H4 (cell line): ENCODE measurements at places on chromosomes 1 and 21.

GRCh38 chr1:64039390-64039926 lies 164.0 kb upstream of the UBE2U start:
- DNase-seq = peak; percentile 97

GRCh38 chr1:44543064-44543744 lies 131.1 kb downstream of the TMEM53 start:
- no peak for DNase-seq

DNA sequence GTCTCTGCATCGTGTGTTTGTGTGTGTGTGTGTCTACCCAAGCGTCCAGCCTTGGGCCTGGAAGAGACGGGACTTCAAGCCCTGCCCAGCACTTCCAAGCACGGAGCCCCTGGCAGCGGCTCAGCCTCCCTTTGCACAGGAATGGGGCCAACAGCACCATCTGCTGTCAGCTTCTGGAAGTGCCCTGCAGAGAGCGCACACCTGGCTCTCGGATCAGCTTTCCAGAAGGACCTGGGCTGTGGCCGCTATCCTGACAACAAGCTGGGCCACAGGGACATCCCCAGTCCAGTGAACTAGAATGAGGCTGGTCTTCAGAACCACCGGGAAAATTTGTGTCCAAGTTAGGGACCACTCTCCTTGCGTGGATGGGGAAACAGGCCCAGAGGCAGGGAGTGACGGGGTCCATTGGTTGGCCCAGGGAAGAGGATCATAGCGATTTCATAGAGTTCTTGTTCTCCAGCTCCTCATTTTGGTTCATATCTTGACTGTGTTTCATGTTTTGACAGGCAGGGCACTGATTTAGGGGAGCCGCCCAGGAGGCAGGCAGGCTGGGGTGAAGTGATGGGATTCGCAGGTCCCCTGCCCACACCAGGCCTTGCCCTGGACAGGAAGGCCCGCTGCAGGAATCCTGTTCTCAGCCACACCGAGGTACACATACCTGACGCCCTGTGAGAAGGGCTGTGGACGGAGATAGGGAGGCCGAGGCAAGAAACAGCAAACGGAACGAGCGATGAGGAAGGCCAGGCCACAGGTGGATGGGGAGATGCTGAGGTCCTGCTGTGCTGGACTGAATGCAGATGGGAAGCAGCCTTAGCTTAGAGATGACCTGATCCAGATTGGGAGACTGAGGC lies 38.4 kb downstream of the TAS1R2 start:
- peak; percentile 62 for DNase-seq

- DNase-seq = no peak
Observed at GRCh38 chr1:18485227-18485626, 4.5 kb downstream of the KLHDC7A start.

DNA sequence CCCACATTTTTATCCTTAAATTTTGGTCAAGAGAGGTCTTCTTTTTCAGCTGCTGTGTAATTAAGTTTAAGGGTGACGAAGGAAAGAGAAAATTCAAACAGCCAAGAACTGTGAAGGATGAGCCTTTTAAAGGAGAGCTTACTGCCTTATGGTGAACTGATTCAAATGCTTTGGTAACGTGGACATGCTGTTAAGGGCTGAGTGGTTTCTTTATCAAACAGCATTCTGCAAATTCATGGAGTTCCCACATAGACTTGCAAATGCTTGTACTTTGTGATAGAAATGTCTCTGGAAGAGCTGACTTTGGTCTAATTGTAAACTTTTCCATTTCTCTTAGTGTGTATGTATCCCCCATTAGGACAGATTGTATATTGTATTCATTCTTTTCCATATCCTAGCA lies 93.8 kb downstream of the CHD1L start:
- DNase-seq = no peak
